ENCODE measurements at places on chromosomes 4 and X.
A peak's percentile ranks its signal among the peaks of the same experiment; 100 is the strongest.

DNA sequence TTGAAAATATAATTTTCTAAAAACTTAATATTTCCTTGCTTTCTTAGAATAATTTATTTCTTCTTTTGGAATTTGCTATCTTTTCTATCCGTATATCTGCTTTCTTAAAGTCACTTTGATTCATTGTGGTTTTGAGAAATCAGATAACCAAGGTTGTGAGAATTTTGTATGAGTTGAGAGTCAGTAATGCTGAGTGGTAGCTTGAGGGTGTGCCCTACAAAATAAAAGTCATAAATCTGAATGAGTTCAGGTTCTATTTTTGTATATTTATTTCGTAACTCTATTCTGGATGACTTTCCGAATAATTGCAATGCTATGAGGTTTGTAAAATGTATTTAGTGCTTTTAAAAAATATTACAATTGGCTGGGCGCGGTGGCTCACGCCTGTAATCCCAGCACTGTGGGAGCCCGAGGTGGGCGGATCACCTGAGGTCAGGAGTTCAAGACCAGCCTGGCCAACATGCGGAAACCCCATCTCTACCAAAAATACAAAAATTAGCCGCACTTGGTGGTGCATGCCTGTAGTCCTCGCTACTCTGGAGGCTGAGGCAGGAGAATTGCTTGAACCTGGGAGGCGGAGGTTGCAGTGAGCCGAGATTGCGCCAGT, 8.9 kb downstream of the COPS4 start:
- DNase-seq = no peak

DNA sequence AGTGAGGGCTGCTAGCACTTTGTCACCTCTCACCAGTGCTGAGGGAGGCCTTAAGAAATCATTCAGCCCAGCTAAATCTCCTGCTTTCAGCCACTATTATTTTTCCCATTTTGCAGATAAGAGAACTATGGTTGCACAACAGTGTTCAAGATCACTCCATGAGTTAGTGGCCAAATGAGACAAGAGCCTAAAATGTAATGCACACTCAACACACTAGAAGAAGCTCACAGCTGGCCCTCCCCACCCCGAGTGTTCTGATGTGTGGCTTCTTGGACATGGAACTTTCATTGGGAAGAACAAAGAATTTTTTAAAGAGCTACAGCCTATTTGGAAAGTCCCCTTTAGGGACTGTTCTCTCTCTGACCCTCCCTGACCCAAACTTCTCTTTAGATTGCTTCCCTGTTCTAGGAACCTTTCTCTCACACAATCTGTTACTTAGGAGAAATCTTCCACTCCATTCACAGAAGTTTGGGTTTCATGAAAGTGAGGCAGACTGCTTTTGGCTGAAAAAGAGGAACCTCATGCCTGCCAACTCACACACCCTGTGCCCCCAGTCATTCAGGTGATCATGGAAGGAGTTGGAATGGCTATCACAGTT, 44.0 kb upstream of the CT47C1 start:
- DNase-seq = no peak

DNA sequence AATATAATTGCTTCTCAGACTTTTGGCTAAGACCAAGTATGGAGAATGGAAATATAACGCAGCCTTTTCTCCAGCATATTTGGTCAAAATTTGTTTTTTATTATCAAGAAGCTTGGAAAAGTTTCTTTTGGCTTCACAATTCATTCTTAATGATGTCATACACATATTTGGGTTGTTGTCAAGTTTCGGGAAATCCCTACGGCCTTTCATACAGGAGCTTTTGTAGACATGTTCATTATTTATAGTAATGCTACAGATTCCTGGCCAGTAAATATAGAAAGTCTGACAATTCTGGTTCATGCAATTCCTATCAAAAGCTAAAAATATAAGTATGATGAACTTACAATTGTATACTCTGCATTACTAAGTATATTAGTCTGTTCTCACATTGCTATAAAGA, 112.9 kb downstream of the IRF2 start:
- DNase-seq = no peak

DNA sequence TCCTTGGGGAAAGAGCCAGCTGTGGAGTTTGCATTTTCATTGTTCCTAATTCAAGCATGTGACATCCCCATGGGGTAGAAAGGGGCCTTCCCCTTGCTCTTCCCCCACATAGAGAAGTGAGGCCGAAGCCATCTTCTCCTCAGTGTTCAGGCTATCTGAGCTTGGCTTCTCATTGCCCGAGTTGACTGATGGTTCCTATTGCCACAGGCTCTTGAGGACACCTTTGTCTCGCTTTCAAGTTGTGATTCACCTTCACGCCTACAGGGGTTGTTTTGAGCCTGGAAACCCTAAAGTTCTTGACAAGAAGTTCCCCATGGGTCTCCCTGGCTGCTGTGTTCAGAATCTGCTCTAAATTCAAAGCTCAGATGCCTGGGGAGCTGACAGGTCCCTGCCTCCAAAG, 25.0 kb downstream of the CCNQ start:
- peak; percentile 21 for DNase-seq

GRCh38 chr4:25258980-25259578, 25.2 kb downstream of the PI4K2B start:
- DNase-seq = no peak

GRCh38 chrX:71321731-71322130, 20.2 kb downstream of the ITGB1BP2 start:
- no peak for DNase-seq

DNA sequence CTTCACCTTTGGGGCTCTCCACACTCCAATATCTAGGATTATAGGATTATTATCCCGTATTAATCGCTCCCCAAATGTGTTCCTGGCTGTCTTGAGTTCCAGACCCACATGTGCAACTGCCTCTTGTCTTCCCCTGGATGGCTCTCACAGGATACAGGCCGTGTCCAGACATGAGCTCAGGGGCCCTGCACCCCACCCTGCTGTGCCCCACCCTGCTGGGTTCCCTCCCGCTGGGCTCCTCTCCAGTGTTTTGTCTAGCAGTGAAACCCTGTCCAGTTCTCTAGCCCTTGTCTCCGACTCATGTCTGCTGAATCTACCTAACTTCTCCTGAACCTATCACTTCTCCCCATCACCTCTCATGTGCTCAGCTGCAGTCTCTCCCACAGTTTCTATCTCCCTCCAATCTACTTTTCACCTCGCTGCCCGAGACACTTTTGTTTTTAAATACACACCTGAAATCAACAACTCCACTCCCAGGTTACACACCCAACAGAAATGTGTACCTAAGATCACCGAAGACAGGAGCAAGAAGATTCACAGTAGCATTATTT, 2.0 kb downstream of the RNF212 start:
- DNase-seq = no peak

DNA sequence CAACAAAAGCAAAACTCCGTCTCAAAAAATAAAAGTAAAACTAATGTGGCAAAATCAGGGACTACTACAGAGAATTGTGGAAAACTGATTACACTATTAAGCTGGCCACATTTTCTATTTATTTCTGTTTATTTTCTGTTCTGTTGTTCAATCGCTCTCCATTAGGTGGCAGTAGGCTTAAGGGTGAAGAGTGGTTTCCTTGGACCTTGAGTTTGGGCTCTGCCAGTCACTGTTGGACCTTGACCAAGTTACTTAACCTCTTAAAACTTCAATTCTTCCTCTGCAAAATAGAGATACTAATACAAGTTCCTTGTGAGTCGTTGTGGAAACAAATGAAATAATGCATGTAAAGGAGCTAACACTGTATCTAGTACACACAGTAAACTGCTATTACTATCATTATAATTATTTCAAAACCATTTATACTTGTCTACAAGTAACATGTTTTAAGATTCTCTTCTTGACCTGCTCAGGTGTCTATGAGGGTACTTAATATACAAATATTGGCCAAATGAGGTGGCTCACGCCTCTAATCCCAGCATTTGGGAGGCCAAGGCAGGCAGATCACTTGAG, 15.2 kb downstream of the HSD17B11 start:
- DNase-seq = no peak

DNA sequence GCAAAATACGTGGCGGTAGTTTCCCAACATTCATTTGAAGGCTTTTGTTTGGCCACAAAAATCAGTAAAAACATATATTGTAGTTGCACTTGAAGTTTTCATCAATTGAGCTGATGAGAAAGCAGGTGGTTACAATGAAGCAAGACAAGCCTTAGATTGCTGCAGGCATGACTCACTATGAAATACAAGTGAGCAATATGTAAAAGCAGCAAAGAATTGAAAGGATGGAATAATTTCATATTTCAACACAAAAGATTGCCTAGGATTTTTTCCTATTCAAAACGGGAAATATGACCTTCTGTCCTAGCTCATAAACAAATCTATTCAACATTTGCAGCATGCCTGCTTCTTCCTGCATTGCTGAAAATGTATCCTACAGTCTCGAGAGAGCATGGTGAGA, 190.9 kb upstream of the BANK1 start:
- DNase-seq = no peak

DNA sequence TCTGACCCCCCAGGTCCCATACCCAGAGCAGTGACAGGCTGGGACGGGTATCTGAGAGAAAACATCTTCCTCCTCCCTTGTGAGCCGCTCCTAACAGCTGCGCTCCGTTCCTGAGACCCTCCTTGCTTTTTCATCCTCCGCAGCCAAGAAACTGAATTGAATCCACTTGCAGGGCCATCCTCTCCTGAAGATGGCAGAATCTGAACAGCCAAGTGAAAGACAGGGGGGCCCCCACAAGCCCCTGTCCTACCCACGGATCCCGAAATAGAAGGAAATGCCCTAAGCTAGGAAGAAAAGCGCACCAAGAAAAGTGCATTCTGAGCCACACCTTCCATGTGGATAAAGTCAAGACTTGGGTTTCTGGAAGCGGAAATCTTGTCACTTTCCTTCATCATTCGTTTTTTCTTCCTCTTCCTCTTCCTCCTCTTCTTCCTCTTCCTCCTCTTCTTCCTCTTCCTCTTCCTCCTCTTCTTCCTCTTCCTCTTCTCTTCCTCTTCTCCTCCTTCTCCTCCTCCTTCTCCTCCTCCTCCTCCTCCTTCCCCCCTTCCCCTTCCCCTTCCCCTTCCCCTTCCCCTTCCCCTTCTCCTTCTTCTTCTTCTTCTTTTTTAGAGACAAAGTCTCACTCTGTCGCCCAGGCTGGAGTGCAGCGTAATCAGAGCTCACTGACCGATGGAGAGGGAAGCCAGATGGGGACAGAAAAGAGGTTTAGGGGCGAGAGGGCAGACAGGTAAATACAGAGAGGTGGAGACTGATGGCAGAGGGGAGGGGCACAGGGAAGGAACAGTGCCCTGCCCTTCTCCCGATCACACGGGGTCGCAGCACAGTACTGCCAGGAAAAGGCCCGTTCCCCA, 86.0 kb upstream of the WWC2 start:
- no peak for DNase-seq

GRCh38 chr4:64105903-64106302, 303.3 kb downstream of the TECRL start:
- DNase-seq = no peak

- no peak for DNase-seq
Measured at GRCh38 chrX:30282527-30282926, 26.7 kb downstream of the NR0B1 start.

DNA sequence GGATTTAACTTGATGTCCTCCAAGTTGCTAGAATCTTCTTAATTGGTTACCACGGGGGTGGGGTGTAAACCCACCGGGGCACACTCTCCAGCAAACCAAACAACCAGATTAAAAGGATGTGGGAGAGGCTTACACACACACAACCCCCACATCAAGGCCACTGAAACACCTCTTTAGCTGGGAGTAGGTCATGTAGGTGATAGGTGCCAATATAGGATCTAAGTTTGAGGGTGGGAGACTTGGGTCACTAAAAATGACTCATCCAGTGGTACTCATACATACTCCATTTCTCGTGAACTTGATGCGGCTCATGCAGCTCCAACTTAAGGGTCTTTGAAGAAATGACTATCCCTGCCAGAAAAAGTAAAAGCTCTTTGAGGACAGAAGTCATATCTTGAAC, 20.5 kb upstream of the CD40LG start:
- no peak for DNase-seq

- no peak for DNase-seq
Measured at GRCh38 chr4:103443324-103443723, 245.2 kb upstream of the CENPE start.

GRCh38 chrX:46637938-46638337, 64.4 kb downstream of the CHST7 start:
- peak; percentile 26 for DNase-seq

- DNase-seq = no peak
Measured at GRCh38 chrX:114365065-114365834, 218.6 kb upstream of the HTR2C start.

DNA sequence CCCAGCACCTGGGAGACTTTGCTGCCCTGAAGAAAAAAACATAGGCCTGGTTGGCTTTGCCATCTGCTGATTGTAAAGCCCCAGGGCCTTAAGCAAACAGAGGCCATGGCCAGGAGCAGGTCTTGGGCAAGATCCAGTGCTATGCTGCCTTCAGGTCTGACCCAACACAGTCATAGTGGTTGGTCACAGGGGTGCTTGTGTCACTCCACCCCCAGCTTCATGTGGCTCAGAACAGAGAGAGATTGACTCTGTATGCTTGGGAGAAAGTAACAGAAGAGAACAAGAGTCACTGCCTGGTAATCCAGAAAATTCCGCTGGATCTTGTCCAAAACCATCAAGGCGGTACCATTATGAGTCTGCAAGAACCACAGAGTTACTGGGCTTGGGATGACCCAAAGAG, 24.4 kb upstream of the SMARCA5 start:
- no peak for DNase-seq

GRCh38 chr4:185869427-185869826, 57.4 kb upstream of the SORBS2 start:
- no peak for DNase-seq

DNA sequence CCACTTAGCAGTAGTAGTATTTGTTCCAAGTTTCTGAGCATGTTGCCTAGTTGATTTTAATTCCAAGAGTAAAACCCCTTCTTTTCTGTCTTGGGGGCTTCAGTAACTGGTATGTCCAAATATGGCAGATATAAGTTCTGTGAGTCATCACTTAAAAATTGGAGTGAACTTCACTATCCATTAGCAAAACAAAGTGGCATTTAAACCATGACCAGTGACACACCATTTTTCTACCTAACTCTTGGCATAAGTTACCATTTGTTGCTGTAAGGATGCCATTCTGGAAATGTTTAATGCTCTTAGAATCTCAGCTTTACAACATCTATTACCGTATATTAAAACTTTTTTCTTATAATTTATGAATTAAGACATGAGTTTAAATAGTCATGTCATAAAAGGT, 102.0 kb downstream of the CBR4 start:
- no peak for DNase-seq

DNA sequence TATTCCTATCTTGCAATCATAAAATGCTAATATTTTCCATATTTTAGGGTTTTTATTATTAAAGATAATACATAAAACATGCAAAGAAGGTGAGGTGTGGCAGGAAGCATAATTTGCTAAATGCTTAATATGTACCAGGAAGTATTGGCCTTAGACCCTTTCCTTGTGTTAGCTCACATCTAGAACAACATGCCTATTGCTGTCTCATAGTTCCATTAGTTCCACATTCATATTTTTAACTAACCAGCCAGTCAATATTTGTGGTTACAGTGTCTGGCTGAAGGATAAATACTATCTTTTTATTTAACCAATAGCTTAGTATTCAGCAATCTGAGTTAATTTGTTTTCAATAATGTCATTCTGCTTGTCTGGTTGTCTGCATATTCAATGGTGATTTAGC, 432.6 kb downstream of the INPP4B start:
- DNase-seq = no peak

- DNase-seq = no peak
Measured at GRCh38 chr4:2259541-2260343, 2.2 kb downstream of the MXD4 start.

Data from stimulated activated naive B cell treated with anti-CD40 and anti-IgM and Interleukin-4, amounts not matched to agents 10 μg/mL and 1 μg/mL and 100 μg/mL, for 72 hours (primary cell).